ENCODE measurements at places on chromosomes 12 and 14.

DNA sequence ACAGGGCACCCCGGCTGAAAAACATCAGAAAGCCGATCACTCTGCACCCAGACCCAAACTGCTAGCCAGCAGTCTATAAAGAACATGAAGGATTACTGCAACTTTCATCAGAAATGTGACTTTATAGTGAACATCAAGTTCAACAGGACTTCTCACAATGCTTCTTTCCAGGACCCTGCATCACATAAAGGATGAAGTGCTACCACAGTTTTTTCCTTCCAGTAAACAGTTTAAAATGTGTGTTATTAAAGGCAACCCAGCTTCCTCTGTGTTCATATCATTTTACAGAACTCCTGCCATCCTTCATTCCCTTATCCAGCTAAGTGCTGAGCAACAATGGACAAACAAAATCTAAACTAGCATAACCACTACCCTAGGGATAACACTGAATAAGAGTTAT lies 280.3 kb upstream of the DIO2 start:
- DNase-seq, result no peak

GRCh38 chr14:79544698-79545070 lies 666.6 kb downstream of the DIO2 start:
- DNase-seq, result no peak

DNA sequence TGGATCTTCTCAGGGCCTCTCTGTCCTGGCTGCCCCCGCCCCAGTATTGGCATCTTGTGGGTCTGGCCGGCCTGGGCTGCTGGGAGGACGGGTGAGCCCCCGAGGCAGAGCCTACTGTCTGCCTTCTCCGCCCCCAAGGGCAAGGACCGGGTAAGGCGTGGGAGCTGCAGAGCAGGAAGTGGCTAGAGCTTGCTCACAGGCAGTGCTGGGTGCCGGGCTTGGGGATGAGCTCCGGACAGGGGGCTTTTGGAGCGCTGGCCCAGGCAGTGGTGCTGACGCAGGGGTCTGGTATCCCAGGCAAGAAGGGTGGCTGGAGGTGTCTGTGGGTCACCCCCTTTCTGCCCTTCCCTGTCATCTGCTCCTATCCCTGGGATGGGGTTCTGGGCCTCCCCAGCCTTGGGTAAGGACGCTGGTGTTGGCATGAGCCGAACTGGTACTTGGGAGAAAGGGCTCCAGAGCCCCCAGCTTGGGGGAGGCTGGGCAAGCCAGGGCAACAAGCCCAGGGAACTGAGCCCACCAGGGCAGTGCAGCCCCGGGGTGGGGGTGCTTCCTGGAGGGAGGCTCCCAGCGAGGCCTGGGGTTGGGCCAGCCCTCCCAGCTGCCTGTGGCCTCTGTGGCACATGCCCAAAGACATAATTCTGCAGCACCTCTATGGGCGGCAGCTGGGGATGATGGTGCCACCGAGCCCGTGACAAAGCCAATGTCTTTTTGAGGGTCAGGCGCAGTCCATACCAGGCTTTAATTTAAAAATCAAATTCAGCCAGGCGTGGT lies 126.3 kb downstream of the KIF26A start:
- DNase-seq, result no peak

GRCh38 chr12:54565310-54565985 lies 16.0 kb downstream of the PDE1B start:
- DNase-seq, result no peak

DNA sequence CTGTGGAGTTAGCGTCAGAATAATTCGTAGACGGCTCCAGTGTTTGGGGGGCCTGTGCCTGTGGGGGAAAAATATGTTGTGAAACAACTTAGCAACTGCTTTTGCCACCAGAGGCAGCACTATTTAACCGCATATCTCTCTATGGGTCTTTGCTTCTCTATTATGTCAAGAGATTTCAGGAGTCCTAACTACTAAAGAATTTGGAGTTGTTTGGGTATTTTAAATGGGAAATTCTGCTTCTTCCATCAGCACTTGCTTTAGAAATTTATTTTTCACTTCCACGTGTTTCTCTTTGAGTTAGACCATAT lies 594 bp upstream of the CLEC14A start:
- no peak for DNase-seq

- no peak for DNase-seq
Observed at GRCh38 chr12:65894624-65895390, 70.5 kb downstream of the HMGA2 start.

DNA sequence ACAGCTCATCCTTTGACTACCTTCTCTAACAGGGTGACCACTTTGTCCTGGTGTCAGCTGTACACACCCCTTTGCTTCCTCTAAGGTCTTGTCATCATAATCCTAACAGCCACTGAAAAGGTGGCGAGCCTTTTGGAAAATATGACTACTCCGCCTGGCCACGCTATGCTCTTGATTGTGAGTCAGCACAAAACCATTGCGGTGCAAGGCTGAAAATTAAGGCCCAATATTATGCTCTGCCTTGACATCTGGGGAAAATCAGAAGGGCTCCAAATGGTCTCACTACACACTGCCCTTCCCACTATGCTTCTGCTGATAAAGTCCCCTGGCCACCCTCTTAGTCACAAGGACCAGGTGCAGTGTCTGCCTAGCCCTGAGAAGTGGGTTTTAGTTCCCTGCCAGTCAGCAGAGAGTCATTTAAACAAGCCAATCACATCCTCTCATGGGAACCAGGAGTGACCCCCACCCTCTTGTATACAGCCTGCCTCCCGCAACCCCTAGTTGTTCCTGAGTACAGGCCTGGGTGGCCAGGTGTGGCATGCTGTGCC lies 34.3 kb downstream of the FGD6 start:
- DNase-seq, result no peak

DNA sequence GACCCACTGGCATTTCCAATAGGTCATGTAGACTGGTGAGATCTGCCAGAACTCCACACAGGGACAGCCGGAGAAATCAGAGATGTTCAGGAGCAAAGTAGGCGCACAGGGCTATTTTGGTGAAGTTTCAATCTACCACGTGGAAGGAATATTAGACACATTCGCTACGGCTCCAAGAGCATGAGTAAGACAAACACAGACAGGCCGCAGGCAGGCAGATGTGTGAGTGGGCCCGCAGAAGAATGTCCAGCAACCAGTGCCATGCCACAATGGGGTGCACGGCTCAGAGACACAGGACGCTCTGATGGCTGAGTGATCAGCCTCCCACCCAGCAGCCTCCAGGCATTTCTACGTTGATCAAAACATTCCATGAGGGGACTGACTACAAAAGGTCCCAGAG lies 10.4 kb downstream of the SLC15A4 start:
- DNase-seq, result no peak

- no peak for DNase-seq
Observed at GRCh38 chr12:120115066-120115465, 1.5 kb downstream of the RAB35 start.

DNA sequence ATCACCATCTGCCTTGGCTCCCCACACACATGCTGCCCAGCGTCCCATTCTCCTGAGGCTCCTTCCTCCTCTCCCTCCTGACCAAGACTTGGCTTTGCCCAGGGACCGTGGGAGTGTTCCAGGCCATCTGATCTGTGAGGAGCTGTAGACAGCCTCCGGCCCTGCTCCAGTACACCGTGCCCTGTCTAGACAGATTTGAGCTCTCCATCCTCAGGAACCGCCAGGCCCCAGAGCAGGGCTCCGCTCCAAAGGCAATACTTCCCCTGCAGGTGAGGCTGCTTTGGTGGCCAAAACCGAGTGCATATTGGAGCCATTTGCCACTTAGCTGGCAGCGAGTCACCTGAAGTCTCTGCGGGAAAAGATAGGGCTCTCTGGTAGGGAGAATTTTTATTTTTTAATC lies 147.4 kb downstream of the ANO2 start:
- no peak for DNase-seq

DNA sequence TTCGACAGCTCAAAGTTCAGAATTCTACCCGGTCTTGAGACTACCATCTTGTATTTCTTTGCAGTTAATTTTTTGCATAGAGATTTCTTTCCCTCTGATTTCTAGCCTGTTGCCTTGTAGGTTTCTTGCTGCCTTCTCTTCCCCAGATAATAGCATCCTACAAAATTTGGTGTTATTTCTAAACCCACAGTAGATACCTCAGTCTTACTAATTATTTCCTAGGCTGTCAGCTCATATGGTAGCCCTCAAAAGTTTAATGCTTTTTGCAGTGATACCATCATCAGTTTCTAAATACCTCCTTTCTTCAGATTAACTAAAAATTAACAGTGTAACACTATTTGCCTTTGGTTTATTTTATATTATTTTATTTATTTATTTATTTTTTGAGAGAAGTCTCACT lies 61.9 kb upstream of the TMPO start:
- no peak for DNase-seq

DNA sequence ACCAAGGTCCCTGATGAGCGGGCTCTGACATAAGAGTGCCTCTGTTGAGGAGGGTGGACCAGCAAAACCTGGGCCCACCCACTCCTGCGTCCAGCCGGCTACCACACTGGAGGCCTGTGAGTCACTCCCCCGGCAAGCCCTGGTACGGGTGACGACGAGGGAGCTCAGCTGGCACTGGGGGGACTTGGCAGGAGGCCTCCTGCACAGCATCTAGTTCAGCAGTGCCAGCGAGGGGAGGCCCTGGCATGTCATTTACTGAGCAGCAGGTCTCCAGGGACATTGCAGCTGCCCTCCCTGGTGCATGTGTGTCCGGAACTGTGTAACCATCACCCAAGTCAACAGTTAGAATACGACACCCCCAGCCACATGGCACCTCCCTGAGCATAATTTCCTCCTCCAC lies 24.4 kb downstream of the CD9 start:
- no peak for DNase-seq

- DNase-seq, result no peak
Observed at GRCh38 chr12:109587921-109588320, 14.3 kb downstream of the MVK start.

DNA sequence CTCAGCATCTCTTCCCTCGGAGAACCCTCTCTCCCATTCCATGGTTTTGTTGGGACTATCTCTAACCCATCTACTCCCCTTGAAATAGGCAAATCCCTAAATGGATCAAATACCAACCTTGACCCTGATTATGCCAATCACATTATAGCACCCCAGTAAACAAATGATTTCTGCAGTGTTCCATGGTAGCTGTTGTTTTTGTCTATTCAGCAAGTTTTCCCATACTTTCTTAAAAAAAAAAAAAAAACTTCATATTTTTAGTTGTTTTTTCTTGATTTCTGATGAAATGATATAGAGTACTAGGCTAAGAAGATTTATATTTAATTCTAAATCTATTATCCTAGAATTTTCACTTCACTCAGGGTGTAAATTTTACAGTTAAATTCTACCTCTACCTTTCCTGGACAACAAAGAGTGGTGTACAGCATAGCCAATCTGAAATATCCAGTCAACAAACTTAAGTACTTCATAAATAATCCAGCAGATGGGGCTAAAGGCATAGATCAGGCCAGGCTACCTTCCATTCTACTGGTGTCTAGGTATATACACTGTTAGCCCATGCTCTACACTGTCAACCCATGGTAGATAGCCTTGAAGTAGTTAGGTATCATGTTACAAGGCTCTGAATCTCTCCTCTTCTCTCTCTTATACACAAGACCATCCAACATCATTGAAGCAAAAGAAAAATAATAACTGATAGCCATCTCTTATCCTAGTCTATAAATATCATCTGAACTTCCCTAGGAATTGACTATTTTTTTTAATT lies 82.2 kb downstream of the PLEKHG7 start:
- DNase-seq, result peak; percentile 68

GRCh38 chr14:74213907-74214803 lies 25.1 kb upstream of the VSX2 start:
- no peak for DNase-seq

DNA sequence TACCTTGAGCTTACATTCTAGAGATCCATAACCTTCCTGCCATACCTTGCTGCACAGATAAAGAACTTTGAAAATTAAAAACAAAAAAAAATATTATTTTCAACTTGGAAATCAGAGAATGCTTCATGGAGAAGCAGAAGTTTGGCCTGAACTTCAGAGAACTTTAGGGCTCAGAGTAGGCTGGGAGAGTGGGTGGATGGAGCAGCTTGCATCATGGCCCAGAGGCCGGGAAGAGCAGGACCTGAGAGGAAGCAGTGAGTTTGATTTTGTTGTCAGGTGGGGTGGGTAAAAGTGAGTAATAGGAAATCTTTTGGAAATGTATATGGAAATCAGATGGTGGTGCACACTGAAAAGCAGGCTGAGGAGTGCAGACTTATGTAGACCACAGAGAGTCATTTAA lies 228.5 kb upstream of the KRR1 start:
- no peak for DNase-seq

- DNase-seq, result no peak
Observed at GRCh38 chr14:78701246-78701645, 531.1 kb downstream of the NRXN3 start.

Measured in renal pelvis (tissue), 12 donors.